ENCODE measurements at places on chromosomes 6 and 20.
A peak's percentile ranks its signal among the peaks of the same experiment; 100 is the strongest.

- no peak for DNase-seq
These were observed 33.3 kb downstream of the CPNE5 start for GRCh38 chr6:36805917-36806316.

DNA sequence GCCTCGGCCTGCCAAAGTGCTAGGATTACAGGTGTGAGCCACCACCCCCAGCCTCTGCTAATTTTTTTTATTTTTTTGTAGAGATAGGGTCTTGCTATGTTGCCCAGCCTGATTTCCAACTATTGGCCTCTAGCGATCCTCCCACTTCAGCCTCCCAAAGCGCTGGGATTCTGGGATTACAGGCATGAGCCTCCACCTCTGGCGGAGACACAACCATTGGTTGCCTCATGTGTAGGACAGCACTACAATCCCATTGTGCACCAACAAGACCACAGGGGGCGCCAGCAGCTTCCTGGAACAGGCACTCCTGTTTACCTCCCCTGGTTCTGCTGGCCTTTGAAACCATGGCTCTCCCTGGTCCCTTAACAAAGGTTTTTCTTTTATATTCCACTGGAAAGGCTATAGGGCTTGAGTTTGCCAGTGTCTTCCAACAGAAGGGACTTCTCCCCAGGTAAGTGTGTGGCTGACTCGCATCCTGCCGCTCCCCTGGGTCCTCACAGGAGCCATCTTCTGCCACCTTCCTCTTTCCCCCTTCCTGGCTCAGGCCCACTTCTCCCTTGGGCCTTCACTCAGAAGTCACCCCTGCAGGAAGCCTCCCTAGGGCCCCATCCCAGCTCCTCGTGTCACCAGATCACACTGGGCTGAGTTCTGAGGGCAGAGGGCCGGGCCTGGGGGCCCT, 39.2 kb upstream of the TLDC2 start:
- DNase-seq, result no peak

- DNase-seq, result no peak
These were observed 14.8 kb upstream of the MDGA1 start for GRCh38 chr6:37712508-37712907.

DNA sequence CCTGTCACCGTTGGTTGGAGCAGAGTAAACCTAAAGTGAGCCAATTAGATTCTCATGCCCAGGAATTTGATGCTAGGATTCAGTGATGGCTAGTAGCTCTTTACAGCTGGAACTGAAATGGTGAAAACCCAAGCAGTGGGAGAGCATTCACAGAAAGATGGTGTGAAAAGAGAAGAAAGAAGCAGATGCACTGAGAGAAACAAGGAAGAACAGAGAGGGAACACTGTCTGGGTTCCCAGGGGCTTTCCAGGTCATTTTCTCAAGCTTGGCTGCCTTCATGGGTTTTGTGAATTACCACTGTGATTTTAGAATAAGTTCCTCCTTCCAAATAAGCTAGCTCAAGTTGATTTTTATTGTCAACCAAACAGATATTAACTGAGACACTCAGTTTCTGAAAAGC, 104.1 kb upstream of the AKIRIN2 start:
- no peak for DNase-seq

DNA sequence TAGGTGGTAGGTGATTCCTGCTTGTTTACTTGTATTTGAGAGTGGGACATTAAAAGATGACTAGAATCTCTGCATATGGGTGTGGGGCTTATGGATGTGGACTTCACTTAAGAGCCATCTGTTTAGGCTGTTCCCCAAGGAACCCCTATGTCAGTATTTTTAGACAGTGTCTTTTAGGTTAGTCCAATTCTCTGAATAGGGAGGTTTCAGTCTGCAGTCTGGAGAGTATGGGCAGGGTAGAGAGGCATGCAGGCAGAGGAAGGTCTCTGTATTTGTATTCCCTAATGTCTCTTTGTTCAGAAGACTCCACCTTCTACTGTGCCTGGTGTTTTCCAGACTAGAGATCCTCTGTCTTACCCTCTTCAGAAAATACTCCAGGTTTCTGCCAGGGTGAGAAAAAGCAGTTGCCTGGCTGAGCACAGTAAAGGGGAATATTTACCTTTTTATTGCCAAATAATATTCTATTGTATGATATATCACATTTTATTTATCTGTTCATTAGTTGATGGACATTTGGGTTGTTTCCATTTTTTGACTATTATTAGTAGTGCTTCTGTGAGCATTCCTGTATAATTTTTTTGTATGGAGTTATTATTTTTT, 19.1 kb downstream of the SLX4IP start:
- no peak for DNase-seq

GRCh38 chr6:11194356-11195218, 37.9 kb downstream of the NEDD9 start:
- no peak for DNase-seq

- peak; percentile 31 for DNase-seq
These were observed 32.3 kb downstream of the YTHDF1 start for GRCh38 chr20:63183422-63184146.

GRCh38 chr6:31736021-31736767, at the start of gene CLIC1:
Gene CLIC1, minus strand, starts transcription at chr6:31736530. Its CDS starts 230 bp downstream, at chr6:31736300.
- DNase-seq, result peak; percentile 26

DNA sequence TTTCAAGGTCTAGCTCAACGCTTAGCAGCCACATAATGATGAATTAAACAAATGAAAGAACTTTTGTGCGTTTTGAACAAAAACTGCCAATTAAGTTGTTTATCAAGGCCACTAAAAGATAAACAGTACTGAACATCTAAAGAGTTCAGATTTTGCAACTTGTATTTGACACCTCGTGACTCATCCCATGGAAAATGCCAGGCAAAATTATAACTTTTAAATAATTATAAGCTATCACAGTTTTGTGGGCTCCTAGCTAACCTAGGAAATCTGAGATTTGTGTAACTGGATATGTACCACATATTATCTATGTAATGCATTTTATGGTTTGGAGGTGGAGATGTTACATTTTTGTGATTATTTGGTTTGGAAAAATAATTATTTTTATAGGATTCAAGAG, 9.6 kb upstream of the BAG2 start:
- no peak for DNase-seq

DNA sequence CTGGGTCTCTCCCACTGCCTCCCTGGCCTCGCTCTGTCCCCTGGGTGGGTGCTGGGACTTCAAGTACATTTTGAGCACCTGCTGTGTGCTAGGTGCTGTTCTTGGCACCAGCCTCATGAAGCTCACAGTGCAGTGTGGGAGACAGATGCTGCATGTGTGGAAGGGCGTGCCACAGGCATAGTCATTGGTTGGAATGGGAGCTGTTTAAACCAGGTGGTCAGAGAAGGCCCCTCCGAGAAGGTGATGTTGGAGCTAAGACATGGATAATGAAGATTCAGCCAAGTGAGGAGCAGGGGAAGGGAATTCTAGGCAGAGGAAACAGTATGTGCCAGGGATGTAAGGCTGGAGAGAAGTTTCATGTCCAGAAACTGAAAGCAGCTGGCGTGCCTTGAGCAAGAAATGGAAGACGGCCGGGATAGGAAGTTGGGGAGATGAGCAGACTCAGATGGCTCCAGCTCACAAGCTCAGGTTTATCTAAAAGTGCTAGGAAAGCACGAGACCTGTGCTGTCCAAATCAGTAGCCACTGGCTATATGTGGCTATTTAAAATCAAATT, 9.9 kb downstream of the LPIN3 start:
- DNase-seq, result no peak

DNA sequence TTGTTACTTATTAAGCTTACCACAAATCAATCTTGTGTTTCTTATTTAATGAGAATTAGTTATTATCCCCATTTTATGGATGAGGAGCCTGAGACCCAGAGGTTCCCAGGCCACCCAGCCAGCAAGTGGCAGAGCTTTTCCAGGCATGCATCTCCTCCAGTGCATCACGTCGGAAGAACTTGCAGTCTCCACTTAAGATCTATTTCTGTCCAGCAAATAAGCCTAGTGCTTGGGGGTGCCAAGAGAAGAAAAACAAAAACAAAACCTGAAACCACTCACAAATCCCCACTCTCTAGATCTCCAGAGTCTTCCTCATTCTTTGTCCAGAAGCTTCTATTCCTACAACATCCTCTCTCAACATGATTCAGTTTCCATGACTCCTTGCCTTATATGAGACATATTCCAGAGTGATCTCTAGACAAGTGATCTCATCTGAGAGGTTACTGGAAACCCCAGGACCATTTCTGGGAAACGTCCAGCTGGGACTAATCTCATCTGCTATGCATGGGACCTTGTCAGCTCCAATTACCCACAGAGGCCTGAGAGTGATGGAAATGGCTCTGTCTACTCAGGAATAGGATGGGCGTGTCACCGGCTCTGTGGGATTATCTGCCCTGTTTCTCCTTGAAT, 4.1 kb downstream of the GUCA1B start:
- DNase-seq, result no peak

- no peak for DNase-seq
These were observed 70.3 kb upstream of the RALGAPA2 start for GRCh38 chr20:20782755-20783154.

- peak; percentile 70 for DNase-seq
These were observed 90.2 kb downstream of the PREX1 start for GRCh38 chr20:48737434-48738093.

DNA sequence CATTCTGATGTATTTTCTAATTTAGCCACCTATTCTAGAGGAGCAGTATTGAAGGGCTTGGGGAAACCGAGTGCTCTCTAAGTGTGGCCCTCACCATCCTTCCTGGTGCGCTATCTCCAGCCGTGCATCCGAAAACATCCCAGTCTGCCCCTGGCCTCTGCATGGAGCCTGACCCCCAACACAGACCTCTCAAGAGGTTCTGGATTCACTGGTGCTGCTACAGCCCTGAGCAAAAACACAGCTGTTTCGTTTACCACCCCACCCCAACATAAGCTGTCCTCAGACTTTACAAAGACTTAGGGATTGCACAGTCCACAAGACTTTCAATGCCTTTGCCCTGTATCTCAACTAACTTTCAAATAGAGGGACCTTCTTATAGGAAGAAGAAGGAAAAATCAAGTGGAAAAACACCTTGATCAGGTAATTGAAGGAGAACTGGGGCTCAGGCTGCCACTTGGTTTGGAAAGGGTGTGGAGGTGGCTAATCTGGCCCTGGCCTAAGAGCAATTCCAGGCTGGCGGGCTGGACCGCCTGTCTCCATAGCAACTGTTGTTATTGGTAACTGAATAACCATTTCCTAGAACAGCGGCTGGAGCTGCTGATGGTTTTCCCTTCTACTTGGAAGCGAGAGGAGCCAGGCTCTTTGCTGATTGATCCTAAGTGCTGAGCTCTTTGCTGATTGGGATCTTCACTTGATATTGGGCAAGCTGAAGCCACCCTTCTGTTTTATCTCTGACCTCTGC, 90.2 kb upstream of the TOX2 start:
- DNase-seq, result no peak

DNA sequence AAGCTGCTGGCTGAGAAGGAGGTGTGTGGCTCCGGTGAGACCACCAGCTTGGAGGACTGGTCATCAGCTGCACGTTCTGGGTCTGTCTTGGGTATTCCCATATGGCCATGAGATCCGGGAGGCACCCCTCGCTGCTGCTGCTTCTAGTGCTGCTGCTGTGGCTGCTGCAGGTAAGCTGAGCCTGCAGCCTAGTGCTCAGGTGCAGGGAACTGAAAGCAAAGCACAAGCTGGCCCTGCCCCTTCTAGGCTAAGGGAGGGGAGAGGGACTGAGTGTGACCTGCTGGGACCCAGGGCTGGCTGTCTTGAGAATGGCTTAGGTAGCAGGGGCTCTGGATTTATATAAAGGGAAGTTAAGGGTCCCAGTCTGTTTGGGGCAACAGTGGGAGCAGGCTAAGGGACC, 403 bp downstream of the CDH26 start:
- no peak for DNase-seq

- DNase-seq, result no peak
These were observed 4.1 kb upstream of the SLC2A10 start for GRCh38 chr20:46705378-46705729.
